AG09309 (cell line): ENCODE measurements at places on chromosomes 2 and 18.

GRCh38 chr18:13433125-13433524 lies 214.6 kb downstream of the LDLRAD4 start:
- no peak for DNase-seq

GRCh38 chr2:27824401-27824800 lies 52.9 kb downstream of the MRPL33 start:
- DNase-seq: no peak

DNA sequence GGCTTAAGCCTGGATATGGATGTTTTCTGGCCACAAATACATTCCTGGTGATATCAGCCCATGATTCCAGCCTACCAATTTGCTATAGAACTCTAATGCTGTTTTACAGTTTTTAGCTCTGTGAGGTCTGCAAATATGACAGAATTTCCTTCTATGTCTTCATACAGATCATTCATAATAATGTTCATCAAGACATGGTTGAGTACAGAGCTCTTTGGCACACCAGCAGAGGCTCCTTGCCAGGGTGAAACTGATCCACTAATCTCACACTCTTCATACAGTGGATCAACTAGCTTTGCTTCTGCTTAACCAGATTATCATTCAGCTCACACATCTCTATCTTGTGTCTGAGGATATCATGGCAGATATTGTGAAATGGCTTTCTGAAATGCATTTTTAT lies 672.1 kb downstream of the STK39 start:
- DNase-seq: no peak

DNA sequence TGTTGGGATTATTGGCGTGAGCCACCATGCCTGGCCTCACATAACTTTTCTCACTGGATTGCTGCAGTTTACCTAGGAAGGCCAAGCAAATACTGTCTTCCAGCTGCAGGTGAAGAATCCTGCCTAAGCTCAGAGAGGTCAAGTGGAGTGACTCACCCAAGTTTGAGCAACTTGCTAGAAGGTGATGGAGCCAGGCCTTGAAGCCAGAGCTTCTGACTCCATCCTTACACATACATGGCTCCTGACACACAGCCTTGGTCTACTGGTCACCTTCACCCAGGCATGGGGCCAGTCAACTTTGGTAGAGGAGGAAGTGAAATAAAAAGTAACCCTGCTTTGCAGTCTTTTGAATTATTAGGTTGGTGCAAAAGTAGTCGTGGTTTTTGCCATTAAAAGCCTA lies 93.5 kb downstream of the VWA3B start:
- DNase-seq: no peak

GRCh38 chr2:239321596-239322415 lies 79.0 kb downstream of the HDAC4 start:
- DNase-seq: no peak

DNA sequence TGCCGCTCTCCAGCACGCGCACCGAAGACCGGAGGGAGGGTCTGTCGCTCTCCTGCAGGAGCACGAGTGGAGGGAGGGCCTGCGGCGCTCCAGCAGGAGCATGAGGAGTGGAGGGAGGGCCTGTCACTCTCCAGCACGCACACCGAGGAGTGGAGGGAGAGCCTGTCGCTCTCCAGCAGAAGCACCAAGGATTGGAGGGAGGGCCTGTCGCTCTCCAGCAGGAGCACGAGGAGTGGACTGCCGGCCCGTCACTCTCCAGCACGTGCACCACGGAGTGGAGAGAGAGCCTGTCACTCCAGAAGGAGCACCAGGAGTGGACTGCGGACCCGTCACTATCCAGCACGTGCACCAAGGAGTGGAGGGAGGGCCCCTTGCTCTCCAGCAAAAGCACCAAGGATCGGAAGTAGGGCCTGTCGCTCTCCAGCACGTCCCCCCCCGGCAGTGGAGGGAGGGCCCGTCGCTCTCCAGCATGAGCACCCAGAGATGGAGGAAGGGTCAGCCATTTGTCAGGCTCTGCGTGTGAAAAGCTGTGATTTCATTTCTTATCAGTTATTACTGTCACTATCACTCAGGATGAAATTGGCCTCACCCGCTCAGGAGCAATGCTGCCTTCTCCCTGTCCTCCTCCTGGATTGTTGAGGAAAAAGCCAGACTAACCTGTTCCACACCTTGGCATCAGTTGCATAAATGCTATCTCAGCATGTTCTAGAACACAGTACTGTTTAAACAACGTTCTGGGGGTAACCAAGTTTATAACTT lies 35.9 kb downstream of the ADI1 start:
- no peak for DNase-seq

DNA sequence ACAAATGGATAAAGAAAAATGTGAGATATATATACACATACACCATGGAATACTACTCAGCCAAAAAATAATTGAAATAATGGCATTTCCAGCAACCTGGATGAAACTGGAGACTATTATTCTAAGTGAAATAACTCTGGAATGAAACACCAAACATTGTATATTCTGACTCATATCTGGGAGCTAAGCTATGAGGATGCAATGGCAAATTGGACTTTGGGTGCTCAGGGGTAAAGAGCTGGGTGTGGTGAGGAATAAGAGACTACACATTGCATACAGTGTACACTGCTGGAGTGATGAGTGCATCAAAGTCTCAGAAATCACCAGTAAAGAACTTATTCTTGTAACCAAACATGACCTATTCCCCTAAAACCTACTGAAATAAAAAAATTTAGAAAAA lies 636.0 kb upstream of the LRATD1 start:
- no peak for DNase-seq

- no peak for DNase-seq
Measured at GRCh38 chr18:57618910-57619309, 2.7 kb downstream of the NARS1 start.

GRCh38 chr18:21210278-21210677 lies 31.8 kb upstream of the GREB1L start:
- no peak for DNase-seq

- DNase-seq: no peak
Measured at GRCh38 chr2:103324671-103325070, 562.8 kb downstream of the TMEM182 start.

- no peak for DNase-seq
Measured at GRCh38 chr2:99644419-99644787, 154.6 kb upstream of the REV1 start.
